ENCODE measurements at places on chromosomes 12 and 14.

DNA sequence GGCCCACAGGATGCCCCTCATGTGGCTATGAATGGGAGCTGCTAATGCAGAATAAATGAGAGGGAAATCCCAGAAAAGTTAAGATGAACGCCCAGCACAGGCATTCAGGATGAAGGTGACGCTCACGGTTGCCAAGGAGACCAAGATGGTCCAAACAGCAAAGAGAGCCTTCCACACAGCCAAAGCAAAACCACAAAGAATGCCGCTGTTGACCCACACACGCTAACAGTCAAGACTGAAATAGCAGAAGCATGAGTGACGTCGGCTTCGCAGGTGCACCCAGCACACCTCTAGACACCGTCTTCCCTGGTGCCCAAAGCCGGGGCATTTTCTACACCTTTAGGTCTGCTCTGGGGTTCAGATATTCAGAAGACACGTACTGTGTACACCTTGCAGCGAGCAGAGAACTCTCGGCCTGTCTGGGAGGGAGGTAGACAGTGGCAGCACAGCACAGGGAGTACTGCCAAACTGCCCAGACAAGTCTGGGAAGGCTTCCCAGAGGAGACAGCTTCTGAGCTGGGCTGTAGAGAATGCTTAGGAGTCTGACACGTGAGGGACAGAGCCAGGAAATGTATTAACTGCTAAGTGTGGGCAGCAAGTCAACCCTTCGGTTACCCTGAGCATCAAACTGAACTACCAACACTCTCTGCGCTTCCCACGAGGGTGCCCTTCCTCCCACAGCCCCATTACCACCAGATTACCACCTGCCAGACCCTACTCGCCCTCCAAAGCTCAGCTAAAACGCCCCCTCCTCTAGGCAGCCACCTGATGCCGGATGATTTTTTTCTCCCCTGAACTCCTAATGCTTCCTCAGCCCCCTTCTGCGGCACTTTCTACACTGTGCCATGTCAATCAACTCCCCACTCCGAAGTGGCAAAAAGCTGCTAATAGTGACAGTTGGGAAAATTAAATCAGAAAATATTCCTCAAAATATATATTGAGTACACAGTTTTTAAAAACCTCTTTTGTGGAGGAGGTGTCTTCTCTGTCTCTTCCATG is 50.1 kb downstream of the CCDC88C start:
- no peak for DNase-seq

DNA sequence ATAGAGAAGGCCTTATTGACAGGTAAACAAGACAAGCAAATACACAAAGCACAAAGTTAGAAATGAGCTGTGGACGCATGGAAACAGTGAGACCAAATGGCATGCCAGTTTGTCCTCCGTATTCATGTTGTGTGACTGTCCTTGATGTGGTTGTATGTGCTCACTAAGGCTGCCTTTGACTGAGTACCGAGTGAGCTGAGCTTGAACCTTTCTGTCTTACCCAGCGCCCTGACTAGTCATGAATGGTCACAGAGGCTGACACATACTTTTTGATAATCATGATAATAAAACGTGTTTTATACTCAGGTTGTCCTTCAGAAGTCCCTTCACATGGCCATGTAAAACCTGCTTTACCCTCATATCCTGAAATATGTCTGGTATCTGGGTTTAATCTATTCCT is 553 bp upstream of the CATSPERB start:
- DNase-seq, result no peak

DNA sequence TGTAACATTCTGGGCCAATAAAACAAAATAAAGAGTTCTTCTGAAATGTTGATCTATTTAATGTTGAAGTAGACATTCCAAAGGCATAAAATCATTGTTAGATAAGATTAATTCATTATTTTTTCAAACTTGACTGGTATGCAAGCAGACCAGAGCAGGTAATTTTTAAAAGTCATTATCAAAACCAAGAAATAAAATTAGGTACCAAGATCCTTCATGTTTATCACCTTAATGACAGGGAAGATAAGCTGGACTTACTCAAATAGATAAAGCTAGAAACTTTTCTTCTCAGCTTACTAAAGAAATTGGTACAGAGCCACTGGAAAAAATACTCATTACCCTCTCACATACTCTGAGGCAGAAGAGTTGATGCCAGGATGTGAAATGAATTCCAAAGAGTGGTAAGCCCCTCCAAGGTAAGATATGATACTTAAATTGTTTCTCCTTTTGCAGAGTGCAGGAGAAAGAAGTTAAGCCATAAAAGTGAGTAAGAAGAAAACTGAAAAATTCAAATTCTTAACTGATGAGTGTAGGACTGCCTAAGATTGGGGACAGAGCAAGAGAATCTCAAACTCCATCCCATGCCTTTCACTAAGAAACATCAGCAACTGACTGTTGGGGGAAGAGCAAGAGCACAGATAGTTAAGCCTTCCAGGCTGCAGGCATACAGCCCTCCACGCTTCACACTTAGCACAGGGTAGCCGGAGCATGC is 111.9 kb downstream of the SLC41A2 start:
- DNase-seq, result peak; percentile 48

- DNase-seq, result no peak
These were observed 148.1 kb upstream of the C14orf180 start for GRCh38 chr14:104431351-104431928.

- DNase-seq, result no peak
These were observed 1.6 kb downstream of the PAPLN start for GRCh38 chr14:73238941-73239340.

DNA sequence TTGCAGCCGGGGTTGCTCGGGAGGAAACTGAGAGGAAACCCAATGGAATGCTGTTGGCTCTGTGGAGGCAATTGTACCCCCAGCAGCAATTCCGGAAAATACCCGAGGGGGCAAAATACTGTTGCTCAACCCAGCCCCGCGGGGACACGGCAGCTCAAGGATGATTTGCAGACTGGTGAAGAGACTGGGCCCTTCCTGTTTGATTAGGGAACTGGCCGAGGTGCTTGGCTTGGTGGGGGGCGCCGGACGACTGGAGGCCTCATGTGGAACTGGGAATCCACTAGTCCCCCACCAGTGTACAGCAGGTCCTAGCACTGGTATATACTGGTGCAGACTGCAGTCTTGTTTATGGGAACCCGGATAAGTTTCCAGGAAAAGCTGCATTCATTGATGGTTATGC is 10.3 kb upstream of the RNASE12 start:
- DNase-seq, result no peak

DNA sequence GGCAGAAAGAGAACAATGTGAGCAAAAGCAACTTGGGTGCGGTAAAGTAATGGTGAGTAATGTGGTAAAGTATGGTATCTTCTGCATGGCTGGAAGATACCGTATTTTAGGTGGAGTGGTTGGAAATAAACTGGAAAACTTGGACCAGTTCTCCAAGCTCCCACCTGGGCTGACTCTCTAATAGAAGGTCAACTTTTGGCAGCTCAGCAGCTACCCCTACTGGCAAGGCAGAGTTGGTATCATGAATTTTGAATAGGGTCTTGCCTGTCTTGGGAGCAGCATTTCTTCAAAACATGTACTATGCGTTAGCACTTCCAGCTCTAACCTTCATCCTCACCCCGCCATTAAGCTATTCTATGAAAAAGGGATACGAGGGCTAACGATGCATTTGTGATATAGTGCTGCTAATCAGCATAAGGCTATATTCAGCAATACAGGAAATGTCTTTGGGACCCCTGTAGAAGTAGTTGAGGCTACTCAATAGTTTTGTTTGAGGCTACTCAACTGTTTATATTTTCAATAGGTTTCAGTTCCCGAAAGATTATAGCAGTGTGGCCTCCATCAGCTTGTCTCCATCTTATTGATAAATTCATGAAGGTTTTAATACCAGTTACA is 276.3 kb upstream of the FAR2 start:
- peak; percentile 62 for DNase-seq

DNA sequence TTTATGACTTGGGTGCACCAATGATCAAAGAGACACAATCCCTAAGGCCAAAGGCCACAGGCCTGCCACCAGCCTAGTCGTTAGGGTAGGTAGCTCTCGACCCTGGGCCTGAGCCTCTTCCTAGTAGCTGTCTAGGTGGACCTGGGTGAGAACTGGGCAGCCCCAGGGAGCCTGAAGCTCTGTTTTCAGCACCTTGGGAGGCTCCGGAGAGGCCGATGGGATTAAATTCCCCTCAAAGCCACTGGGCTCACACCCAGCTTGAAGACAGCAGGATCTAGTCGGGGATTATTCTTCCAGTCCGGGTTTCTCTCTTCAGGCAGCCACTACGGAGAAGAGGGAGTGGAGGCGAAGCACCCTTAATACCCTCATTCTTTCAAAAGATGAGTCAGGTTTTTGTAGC is 79.8 kb downstream of the TMEM260 start:
- DNase-seq, result no peak

- no peak for DNase-seq
These were observed 297.7 kb upstream of the DDHD1 start for GRCh38 chr14:53450871-53451270.

GRCh38 chr12:126776026-126776655 is 1490.8 kb upstream of the TMEM132C start:
- no peak for DNase-seq

GRCh38 chr12:124632519-124632984 is 65.1 kb upstream of the NCOR2 start:
- no peak for DNase-seq

DNA sequence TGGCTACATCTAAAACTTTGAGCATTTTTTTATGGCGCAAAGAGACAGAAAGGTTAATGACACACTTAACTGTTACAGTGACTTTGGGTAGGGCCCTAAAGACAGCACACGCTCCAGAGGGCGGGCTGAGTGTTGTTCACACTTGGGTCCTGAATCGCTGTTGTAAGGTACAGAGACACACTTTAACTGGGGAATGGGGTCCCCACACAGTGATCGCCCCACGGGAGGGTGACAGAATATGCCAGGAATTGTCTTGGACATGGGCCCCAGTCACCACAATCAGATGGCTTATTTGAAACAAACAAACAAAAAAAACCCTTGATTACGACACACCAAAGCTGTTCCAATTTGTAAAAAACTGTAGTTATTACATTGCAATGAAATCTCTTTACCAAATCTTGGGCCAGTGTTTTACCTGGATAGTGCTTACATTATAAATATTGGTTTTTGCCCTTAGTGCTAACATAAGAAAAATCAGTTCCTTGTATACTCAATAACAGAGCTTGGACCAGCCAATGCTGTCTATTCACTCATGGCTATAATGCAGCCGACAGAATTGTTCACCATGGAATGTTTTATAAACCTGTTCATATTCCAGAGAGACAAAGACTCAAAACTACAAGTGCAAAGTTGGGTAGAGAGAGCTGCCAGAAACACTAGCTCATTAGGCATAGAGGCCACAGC is 28.3 kb downstream of the KCTD10 start:
- DNase-seq, result no peak

GRCh38 chr12:13088496-13088895 is 15.0 kb downstream of the GSG1 start:
- no peak for DNase-seq

DNA sequence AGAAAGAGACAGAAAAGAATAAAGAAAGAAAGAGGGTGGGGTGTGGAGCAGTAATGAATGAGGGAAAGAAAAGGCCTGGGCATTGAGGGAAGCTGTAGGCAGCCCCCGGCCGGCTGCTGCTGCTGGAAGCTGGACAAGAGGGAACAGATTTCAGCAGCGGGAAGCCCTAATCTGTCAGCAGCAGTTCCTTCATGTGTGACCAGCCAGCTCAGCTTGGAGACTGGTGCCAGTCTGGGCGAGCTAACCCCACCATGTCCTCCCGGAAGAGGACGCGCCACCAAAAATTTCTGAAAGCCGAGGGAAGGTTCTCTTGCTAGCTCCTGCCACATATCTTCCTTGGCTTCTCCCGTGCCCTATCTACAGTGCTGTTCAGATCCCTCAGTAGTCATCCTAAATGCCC is 236.8 kb downstream of the GRIN2B start:
- DNase-seq, result no peak

DNA sequence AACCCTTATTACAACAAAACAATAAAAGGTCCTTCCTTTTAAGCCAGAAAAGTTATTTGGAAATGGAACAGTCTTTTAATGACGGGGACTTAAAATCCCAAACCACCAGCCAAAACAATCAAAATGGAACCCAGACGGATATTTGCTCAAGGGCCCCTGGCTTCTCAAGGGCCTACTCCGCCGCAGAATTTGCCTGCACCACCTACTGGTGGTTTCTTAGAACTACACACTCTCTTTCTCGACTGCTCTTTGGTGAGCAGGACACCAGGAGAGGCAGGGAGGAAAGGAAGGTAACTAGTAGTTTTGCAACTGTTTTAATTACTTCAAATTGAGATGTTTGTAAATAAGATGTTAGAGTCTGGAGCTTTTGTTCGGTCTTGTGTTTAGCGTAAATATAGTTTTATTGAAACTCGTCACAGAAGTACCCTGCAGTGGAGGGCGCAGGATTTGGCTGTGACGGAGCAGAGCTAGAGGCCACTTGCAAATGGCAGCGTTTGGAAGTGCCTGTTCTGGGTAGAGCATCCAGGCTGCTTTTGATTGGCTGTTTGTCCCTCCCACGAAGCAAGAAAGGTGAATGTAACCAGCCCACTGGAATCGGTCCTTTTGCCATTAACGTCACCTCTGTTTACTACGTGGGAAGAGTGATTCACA is 238.5 kb downstream of the CACNA1C start:
- peak; percentile 50 for DNase-seq

DNA sequence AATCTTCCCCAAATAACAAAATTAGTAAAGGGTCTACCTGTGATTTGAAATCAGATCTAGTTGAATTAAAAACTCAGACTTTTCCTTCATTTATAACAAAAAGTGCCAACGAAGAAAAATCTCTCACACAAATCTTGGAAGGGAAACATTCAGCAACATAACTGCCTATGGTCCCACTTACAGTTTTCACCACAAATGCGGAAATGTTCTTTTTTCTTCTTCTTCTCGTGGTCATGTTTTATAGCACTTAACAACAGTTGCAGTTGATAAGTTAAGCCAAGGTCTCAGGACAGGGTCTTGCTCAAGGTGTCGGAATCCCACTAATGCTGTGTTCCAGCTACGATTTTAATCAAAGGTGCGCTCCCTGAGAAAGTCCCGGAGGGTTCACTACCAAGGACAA is 10.1 kb downstream of the RNASE6 start:
- no peak for DNase-seq

DNA sequence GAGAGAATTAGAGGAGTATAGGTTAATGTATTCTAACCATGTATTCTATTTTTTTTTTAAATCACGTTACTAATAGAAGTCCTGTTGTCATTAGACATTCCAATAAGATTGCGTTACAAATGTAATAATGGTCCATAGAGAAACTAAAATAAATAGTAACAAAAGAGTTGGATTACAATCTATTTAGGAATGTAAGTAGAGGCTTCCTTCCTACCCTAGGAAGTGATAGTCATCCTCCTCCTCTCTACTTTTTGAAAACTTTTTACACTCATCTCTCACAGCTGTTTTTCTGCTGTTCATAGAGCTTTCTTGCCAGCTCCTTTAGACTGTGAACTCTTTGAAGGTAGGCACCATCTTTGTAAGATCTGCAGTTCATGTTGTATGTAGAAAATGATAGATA is 23.6 kb downstream of the TRHDE start:
- no peak for DNase-seq

GRCh38 chr14:21612324-21612723 is 22.4 kb downstream of the OR10G2 start:
- DNase-seq, result no peak

- peak; percentile 37 for DNase-seq
These were observed 41.9 kb upstream of the MED13L start for GRCh38 chr12:116319233-116319897.

GRCh38 chr12:52006726-52007157 is at the start of gene TAMALIN:
TAMALIN (plus strand) TSS chr12:52006946; CDS start chr12:52007020, 74 bp downstream.
- DNase-seq, result peak; percentile 92

Data from GM03348 (cell line).